Natural killer cell (primary cell): ENCODE measurements at places on chromosomes 5 and 9. TPM values are rescaled to one million over a fixed set of nuclear protein-coding genes. Genes with fewer than 3 reads are reported as not detected.

The COL27A1 gene
- not detected for total RNA-seq

DNA sequence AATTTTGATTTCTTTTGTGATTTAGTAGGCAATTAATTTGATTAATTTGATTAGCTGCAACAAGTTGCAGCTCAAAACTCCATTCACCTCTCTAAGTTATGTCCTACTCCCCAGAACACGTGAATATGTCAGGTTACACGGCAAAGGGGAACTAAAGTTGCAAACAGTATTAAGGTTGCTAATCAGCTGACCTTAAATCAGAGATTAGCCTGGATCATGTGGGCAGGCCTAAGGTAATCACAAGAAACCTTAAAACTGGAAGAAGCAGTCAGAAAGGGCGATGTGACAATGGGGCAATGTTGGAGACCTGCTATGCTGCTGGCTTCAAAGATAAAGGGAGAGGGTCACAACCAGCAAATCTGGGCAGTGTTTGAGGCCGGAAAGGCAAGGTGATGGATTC is 47.3 kb upstream of the ANXA1 start:
- DNase-seq, result no peak

DNA sequence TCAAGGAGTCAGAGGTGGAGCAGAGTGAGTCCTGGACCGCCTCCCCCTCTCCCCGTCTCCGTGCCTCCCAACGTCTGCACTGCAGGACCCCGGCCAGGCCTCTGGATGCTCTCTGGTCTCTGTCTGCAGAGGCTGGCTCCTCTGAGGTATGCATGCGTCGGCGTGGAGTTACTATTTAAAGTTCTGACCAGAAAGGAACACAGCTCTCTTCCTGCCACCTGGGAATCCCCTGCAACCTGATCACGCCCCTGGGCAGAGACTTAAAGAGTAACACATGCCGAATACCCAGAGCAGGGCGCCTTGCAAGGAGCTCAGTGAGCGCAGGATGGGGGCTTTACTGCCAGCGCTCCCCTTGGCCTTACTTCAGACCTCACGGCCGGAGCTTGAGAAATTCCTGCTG is 16.0 kb downstream of the ANXA6 start:
- DNase-seq, result peak; percentile 83

DNA sequence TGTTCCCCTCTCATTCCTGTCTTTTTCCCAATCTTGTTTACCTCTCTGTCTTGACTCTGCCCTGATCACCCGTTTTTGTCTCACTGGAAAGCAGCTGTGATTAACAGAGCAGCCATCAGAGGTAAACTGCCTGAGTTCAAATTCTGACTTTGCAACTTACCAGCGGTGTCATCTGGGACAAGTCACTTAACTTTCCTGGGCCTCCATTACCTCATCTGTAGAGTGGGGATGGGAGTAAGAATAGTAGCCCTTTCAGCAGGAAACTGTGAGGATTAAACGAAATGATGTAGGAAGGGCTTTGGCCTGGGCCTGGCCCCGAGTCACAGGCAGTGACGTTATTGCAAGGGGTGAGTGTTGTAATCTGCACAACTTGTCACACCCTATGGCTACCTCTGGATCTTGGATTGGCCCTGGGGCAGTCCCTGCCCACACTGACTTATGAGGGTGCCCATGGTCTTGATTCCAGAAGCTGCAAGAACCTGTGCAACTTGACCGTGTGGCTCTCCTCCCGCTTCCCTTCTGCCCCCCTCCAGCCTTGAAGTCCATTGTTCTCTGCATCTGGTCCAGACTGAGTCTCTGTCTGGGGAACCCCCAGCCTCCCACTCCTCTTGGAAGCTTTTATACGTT is 657 bp upstream of the PCDH12 start:
- DNase-seq, result no peak

The ZDHHC11B gene
- 2.2 TPM for total RNA-seq

The GDNF gene
- total RNA-seq, result not detected

DNA sequence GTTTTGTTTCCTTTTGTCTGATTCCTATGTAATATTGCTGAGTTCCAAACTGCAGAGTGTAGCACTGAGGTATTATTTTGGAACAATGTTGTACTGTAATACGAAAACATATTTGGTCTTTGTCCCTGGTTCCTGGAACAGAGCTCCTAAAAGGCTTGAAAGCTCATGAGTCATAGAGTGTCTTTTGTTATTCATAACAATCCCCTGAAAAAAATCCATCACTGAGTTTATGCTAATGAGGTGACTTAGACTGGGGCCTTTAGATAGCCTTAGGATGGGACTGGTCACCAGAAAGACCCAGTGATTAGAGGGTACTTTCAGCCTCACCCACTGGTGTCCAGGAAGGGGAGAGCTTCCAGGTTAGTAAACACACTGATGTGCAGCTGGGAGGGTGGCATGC is 132.7 kb upstream of the POU5F2 start:
- no peak for DNase-seq

GRCh38 chr9:133991964-133992779 is at the start of gene VAV2:
Gene VAV2 (minus strand): TSS chr9:133992324. CDS start chr9:133992278, 46 bp downstream.
- DNase-seq, result peak; percentile 65

GRCh38 chr5:158273035-158273434 is 414.1 kb upstream of the CLINT1 start:
- no peak for DNase-seq

GRCh38 chr5:11301171-11301570 is 540.1 kb upstream of the DAP start:
- no peak for DNase-seq

The STC2 gene
- not detected for total RNA-seq

DNA sequence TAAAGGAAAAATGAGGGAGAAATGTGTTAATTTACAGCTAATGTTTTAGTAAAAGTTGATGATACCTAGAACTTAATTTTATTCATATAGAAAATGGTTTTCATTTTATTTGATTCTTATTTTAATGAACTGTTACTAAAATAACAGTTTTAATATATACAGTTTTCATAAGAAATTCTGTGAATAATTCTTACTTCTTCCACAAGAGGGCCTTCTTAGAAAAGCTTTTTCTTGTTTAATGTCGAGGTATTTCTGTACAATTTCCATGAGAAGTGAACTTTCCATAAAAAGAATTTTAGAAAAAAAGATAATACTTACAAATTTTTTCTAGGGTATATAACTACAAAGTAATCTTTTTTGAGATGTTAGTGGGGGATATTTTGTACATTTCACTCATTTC is 73.9 kb downstream of the KLF9 start:
- DNase-seq, result no peak
